ENCODE measurements at places on chromosomes 6 and 20.
A peak's percentile ranks its signal among the peaks of the same experiment; 100 is the strongest.

GRCh38 chr20:58366866-58367265, 22.2 kb upstream of the VAPB start:
- peak; percentile 39 for DNase-seq

GRCh38 chr6:11177271-11177670, 55.2 kb downstream of the NEDD9 start:
- no peak for DNase-seq

- no peak for DNase-seq
Measured at GRCh38 chr6:143701349-143702234, 23.8 kb downstream of the PHACTR2 start.

- no peak for DNase-seq
Measured at GRCh38 chr20:54284928-54285704, 77.2 kb downstream of the PFDN4 start.

DNA sequence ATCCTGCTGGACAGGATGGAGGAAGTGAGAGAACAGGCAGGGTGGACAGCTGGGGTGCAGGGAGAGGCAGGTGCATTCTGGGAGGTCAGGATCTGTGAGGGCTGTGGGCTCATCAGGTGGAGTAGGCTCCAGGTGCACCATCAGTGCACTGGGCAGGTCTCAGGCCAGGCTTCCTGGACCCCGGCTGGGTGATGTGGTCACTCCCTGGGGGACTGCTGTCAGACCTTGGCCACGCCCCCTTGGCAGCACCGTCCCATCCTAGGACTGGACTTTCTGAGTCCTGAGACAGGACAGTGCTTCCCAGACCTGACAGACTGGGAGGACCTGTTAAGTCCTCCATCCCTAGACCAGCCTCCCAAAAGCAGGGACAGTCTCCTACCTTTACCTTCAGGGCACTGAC, 626.7 kb upstream of the DEFB115 start:
- no peak for DNase-seq

- no peak for DNase-seq
Measured at GRCh38 chr6:151440498-151440897, 11.4 kb downstream of the RMND1 start.

DNA sequence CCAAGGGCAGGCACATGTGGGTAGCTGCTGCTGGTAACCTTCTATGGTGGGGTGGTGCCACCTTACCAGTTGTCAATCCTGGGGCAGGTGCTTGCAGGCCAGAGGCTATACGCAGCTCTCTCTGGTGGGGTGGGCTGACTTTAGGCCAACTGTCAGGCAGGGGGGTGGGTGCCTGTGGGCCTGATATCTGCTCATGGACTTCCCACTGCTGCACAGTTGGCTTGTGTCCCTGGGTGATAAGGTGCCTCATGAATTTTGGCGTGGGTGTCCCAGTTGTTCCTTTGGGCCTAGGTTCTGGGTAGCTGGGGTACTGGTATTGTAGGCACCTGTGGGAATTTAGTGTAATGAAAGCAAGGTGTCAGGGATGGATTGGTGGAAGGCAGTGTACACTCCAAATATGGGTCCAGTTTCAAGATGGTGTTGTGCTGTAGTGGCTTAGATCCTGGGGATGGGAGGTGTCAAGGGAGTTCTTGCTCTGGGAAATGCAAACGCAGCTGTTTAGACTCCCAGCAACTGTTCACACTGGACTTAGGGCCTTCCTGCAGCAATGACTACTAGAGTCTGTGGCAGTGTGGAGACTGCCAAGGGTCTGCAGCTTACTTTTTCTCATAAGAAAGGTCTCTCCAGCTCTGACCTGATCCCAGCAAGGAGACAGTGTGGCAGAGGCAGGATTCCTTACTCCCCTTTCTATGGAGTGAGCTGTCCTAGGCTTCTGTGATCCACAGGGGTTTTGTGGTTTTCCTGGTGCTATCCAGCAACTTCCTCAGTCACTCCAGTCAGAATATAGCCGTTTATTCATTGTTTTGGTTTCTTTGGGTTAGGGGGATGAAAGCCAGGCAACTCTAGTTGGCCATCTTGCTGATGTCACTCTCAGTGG, 128.2 kb downstream of the CRYBG1 start:
- DNase-seq, result no peak

- DNase-seq, result no peak
Measured at GRCh38 chr6:156779206-156780094, 2.3 kb downstream of the ARID1B start.

- DNase-seq, result no peak
Measured at GRCh38 chr20:3924304-3925112, 35.3 kb downstream of the PANK2 start.

- DNase-seq, result no peak
Measured at GRCh38 chr20:8226106-8226505, 94.0 kb downstream of the PLCB1 start.

- DNase-seq, result no peak
Measured at GRCh38 chr20:32510120-32510600, 75.0 kb downstream of the NOL4L start.

- DNase-seq, result no peak
Measured at GRCh38 chr6:31203345-31203979, 33.0 kb upstream of the POU5F1 start.

DNA sequence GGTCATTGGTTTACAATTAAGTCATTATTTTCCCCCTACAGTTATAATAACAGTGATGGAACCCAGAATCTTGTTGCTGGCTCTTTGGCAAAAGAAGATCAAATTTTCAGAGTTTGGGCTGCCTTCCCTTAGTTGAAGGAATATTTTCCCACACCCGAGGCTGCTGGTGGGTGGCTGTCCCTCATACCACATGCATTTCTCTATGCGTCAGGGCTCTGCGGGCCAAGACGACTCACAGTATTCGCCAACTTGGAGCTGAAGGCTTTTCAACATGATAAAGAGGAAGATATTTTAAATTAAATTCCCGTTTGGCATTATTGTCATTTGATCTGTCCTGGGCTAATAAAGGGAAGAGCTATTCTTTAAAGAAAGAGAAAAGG, 102.2 kb upstream of the SASH1 start:
- DNase-seq, result peak; percentile 82

DNA sequence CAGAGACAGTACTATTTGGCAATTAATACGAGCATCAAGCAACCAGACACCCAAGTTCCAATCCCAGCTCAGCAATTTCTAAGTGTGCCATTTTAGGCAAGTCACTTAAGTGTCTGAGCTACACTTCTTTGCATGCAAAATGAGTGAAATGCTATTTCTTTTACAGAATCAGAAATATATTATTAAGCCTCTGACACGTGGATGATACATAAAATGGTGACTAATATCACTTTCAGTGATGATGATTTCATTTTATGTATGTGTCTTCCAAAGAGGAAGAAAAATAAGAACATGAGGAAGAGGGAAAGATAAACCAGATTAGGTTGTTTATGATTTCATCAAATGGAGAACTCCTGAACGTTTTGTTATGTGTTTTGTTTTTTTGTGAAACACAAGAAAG, 158.6 kb downstream of the TSHZ2 start:
- DNase-seq, result no peak

- no peak for DNase-seq
Measured at GRCh38 chr6:63355632-63356031, 35.8 kb upstream of the LGSN start.

DNA sequence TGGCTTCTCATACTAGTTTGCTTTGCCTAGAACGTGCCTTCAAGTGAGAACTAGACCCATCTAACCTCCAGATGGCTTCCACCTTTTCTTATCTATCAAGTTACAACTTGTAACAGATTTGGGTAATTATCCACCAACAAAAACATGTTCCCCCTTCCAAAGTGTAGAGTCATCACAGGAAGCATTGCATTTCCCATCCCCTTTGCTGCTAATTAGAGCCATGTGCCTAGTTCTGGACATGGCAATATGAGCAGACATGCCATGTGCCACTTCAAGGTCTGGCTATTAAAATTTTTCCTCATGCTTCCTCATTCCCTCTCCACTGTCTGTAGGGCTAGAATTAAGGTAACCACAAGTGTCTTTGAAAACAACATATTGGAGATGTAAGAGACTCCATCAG, 814.4 kb downstream of the TENT5A start:
- DNase-seq, result no peak

DNA sequence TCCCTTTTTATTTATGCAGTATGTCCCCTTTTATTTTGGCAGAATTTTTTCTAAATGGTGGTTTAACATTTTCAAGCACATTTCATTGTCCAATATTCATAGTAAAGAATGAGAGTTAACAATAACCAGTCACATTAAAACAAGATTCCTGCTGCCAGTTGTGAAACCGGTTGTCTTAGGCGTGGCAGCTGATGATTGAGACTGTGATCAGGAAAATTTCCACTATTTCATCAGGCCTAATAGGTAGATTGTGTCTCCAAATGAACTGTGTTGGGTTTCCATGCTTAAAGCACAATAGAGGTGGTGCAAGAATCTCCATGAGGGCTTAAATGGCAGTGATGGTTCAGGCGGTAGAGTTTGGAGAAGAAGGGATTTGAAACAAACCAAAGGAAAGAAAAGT, 15.3 kb downstream of the PRDM1 start:
- DNase-seq, result no peak

- DNase-seq, result no peak
Measured at GRCh38 chr6:39347906-39348585, 25.5 kb upstream of the KCNK16 start.

DNA sequence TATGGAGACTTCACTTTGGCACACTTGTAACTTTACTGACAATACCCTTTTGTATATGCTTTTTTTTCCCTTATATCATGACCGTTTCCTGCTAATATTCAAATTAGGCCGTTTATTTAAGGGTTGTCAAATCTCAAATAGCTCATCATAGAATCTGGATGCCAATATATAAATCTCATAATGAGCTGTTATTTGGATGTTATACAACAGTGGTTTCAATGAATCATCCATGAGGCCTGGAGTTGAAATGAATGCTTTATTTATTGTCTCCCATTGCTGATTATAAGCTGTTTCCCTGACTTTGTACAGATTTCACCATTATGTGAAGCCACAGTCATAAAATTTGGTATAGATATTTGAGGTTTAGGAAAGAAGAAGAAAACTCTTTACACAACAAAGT, 256.1 kb downstream of the PLCB1 start:
- DNase-seq, result peak; percentile 61

DNA sequence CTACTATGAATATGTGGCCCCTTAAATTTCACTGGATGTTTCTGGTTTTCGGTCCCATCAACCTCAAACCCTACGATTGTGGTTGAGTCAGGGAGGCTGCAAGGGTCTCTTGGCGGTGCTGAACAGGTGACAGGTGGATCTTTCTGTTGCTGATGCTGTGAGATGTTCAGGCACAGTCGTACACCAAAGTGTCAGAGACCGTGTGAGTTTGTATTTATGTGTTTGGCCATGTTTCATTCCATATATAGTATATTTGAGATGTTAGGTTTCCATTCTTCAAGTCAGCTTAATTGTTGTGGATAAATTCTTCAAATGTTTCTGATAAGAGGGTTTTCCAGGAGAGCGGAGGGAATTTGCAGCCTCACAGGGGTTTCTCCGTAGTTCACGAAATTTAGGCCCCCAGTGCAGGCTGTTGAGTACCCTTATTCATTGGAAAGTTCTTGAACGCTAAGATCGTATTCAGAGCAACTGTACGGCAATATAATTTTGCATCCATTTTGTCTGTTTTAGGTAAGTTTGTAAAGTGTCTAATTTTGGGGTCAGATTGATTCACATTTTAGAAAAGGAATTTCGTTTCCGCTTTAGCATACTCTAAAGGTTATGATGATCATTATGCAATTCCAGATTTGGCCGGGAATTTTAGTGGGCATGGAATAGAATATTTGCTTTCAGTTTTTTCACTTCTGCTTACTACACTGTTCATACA, 1.2 kb downstream of the TAB2 start:
- no peak for DNase-seq

GRCh38 chr6:98416027-98416426, 418.3 kb upstream of the POU3F2 start:
- DNase-seq, result no peak

- DNase-seq, result no peak
Measured at GRCh38 chr20:52234302-52235045, 42.9 kb upstream of the ZFP64 start.

GRCh38 chr6:109060571-109060970, 34.1 kb downstream of the SESN1 start:
- no peak for DNase-seq

- DNase-seq, result no peak
Measured at GRCh38 chr6:42326248-42326647, 108.6 kb upstream of the MRPS10 start.

DNA sequence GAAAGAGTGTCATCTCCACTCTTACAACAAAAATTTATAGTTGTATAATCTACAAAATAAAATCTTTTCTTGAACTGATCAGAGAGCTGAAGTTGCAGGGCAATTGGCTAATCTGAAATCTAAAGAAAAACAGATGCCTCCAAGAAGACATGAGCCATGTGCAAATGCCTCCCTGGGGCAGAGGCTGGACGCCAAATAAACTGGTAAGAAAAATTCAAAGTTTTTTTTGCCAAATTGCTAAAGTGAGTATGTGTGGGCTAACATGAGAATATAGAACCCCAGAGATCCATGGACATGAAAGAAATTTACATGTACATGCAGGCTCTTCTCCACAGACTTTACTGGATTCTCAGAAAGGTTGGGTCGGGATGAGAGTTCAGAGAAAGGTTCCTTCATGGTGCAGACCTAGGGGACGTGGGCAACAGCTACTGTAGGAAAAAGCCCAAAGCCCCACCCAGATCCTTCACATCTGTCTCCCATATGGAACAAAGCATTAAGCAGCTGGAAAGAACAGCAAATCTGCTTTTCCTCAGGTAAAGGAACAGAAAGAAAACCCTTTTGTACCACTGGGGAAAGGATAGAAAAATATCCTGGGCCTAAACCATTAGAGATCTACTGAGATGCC, 90.5 kb upstream of the SIRPG start:
- no peak for DNase-seq

DNA sequence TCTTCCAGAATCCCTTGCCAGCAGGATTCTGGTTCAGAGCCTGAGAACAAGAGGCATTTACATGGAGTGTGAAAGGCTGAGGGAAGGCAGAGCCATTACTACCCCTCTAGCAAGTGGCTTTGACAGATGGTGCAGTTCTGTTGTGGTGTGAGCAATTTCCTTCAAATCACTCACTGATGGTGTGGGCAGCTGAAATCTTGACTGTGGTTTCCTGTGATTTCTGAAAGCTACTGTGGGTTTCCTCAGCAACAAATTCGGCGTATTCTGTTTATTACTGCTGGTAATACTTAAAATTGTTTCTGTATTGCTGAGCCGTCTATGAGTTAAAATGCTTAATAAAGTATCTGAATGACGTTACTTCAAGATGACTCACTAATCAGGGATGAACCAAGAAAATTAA, 181.5 kb upstream of the TCF21 start:
- peak; percentile 87 for DNase-seq

DNA sequence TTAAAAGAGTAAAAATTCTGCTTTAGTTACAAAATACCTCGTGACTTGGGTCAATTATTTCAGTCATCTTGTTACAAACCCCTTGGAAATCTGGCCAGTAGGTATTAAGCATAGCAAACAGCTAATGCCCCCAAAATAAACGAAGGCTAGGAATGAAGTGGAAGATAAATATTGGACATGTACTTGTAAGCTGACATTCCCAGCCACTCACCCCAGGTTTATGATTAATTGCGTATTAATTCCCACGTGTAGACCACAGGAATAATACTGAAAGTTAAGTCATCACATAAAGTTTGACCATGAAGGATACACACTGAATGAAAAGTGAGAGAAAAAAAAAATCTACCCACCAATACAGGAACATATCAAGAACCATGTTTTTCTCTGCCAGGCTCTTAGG, 936.5 kb upstream of the ADGRB3 start:
- DNase-seq, result no peak

Data from GM04503 (cell line).